ENCODE measurements at places on chromosomes 4 and X.

DNA sequence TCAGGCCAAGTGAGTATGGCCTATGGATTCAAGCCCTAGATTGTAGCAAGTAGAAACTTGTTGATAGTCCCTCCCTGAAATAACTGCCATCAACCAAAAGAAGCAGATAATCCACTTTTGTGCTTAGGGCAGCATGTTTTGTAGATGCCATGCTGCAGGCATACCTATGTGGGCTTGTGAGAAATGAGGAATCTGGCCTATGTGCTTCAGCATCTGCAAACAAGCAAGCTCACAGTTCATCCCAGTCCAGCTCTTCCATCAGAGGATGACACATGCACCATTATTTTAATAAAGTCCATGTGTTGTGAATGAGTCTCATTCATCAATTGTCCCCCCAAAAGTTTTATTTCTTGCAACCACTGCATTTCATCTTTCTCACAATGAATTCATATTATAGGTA is 421.9 kb upstream of the DIPK2B start:
- no peak for DNase-seq

DNA sequence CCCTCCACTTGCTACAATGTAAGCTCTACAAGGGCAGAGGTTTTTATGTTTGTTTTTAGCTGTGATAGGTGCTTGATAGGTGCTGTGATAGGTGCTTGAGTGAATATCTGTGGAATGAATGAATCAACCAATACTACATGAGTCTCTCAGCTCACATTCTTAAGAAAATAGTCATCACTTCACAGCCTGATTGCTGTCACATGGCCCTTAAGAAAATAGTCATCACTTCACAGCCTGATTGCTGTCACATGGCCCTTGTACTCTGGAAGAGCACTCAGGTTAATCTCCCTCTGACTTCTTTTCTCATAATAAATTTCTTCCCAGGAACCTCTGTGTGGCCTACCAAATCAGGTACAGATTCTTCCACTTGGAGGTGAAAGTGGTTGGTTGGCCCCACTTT is 335.2 kb downstream of the TENM3 start:
- no peak for DNase-seq

DNA sequence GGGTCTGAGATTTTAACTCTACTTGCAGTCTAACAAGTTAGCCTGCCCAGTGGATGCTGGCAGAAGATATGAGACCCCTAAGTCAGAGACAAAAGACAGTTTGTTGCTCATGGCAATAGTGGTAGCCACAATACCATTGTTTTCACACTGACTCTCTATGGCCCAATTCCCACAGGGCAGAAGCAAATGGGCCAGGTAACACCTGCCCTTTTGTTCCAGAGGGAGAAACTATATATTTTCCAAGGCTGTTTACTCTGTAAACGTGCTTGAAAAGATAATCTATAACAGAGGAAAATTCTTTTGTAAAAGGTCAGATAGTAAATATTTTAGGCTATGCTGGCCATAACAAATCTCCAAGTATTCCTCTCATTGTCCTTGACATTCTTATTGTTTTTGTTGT is 57.2 kb upstream of the NPNT start:
- no peak for DNase-seq

GRCh38 chrX:40099055-40099958 is 1.5 kb upstream of the BCOR start:
- peak; percentile 42 for DNase-seq

DNA sequence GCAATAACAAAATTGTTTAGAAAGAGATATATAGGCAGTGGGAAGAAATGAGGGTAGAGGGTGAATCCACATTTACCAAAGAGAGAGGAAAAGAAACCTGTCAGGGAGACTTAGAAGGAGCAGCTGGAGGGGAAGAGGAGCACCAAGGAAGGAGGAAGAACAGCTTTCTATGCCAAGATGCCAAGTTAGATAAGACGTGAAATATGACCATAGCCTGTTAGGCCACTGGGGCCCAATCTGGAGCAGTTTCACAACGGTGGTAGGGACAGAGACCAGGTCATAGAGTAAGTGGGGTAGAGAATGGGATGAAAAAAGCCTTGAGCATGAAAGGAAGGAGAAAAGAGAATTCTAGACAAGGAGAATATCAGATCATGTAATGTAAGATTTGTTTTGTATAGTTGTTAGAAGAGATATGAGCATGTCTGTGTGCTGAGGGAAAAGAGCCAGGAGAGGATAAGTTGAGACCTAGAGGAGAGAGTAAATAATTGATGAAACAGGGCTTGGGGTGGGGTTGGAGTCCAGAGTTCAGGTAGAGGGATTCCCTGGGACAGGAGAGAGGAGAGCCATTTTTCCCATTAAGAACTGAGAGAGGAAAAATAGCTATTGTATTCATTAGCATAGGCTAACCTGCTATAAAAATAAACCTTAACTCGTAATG is 4.4 kb upstream of the SOWAHB start:
- no peak for DNase-seq

DNA sequence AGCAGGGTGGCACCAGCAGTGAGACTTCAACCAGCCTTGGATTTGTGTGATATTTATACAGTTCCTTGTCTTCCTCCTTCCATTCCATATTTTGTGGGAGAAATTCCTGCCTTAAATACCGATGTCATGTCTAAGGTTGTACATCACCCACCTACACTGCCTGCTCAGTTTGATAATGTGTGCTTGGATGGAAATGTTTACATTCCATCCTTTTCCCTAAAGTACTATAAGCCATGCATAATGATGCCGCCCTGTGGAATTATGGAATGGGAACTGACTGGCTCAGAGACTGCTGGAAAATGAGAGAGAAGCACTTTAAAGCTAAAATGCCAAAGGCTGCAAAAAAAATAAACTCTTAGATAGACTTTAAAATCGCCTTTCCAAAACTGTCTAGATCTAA is 11.3 kb upstream of the GLUD2 start:
- DNase-seq = no peak

DNA sequence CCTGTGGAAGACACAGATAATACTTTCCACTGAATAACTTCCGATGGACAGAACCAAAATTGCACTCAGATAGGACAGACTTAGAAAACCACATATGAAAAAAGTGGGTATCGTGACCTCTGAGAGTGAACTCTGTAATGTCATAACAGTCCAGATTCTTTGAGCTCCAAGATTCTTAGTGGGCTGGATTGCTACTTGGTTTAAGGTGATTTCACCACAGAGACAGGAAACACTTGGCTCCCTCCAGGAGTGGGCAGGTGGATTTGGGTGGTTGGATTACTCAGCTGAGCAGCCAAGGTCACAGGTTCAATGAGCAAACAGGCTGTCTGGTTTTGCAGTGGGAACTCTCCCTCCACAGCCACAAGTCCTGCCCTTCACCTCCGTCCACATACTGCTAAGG is 126.0 kb downstream of the AFAP1 start:
- no peak for DNase-seq

- peak; percentile 18 for DNase-seq
Observed at GRCh38 chrX:78945186-78945912, at the start of gene P2RY10. TSS of gene P2RY10 (plus strand) at chrX:78945391. CDS start at chrX:78960521, 15,130 bp downstream.

GRCh38 chr4:140756319-140757231 is at the start of gene TBC1D9:
TSS of gene TBC1D9 (minus strand) at chr4:140756385. CDS start at chr4:140756045, 340 bp downstream.
- no peak for DNase-seq

DNA sequence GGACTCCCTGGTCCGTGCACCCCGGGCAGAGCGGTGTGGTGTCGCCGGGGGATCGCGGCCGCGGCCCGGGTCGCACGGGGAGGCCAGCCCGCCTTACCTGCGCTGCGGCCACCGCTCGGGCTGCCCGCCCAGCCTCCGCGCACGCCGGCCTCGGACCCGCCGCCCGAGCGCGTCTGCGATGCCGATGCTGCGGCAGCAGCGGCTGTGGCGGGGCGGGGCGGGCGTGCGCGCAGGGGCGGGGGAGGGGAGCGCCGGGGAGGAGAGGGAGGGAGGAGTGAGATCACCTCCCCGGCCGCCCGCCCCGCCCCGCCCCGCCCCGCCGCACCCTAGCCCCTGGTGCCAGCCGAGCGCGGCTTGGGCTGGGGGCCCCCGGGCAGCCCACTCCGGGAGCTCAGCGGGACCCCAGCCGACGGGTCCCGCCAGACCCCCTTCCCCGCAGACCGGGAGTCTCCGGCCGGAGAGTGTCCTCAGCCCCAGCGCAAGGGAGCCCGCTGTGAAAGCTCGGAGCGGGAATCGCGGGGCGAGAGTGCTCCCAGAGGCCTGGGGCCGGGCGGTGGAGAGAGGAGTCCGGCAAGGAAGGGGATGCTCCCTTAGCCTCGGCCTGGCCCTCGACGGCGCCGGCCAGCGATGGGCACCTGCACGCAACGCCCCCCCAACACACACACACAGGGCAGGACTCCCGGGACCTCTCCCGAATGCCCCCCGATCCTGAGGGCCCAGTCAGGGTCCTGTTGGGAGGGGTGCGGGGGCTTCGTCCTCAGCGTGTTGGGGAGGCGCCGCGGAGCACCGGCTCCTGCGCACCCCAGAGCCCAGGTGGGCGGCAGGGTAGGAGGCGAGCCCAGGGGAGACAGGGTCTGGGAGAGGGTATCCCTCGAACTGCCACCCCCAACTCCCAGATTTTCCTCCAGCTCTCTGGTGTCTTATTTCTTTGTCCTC is at the start of gene L1CAM:
Gene L1CAM, minus strand, starts transcription at position 206 of the 936 bp plus-strand sequence. CDS start 10,337 bp downstream, outside the sequence.
- no peak for DNase-seq

- DNase-seq = no peak
Observed at GRCh38 chr4:159238631-159239030, 135.8 kb downstream of the RAPGEF2 start.

DNA sequence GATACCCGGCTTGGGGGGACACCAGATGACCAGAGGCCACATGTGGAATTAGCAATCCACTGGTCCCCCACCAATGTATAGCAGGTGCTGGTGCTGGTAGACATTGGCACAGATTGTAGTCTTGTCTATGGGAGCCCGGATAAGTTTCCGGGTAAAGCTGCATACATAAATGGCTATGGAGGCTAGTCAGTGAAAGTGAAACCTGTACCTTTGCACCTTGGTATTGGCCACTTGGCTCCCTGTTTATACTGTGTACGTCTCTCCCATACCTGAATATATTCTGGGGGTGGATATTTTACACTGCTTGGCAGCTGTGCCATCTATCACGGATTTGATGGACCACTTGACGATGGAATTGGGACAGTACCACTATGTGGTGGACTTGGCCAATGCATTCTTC is 5.6 kb upstream of the TIGD2 start:
- DNase-seq = no peak

DNA sequence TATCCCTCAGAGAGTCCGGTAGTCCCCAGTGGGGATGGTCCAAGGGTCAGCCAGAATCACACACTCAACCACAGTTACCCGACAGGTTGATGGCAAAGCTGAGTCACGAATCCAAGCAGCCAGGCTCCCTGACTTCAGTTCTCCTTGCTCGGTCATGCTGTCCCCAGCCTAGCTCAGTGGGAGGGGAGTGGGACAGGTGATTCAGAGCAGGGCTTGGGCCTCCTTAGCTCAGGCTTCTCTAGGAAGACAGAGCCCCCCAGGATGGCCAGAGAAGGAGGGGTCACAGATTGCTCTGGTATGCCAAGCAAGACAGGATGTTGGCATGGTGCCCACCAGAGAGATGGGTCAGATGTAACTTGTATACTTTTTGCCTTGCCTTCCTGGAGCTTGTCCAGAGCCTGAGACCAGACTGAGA is 66.5 kb downstream of the EFNB1 start:
- no peak for DNase-seq

DNA sequence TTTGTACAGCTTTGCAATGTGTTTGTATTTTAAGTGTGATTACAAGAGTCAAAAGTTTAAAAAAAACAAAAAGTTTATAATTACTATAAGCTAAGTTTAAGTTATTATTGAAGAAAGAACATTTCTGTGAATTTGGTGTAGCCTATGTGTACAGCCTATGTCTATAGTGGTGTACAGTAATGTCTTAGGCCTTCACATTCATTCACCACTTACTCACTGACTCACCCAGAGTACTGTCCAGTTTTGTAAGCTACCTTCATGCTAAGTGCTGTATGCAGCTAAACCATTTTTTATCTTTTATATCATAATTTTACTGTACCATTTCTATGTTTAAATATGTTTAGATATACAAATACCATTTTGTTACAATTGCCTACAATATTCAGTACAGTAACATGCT is 182.3 kb downstream of the RPA4 start:
- no peak for DNase-seq

DNA sequence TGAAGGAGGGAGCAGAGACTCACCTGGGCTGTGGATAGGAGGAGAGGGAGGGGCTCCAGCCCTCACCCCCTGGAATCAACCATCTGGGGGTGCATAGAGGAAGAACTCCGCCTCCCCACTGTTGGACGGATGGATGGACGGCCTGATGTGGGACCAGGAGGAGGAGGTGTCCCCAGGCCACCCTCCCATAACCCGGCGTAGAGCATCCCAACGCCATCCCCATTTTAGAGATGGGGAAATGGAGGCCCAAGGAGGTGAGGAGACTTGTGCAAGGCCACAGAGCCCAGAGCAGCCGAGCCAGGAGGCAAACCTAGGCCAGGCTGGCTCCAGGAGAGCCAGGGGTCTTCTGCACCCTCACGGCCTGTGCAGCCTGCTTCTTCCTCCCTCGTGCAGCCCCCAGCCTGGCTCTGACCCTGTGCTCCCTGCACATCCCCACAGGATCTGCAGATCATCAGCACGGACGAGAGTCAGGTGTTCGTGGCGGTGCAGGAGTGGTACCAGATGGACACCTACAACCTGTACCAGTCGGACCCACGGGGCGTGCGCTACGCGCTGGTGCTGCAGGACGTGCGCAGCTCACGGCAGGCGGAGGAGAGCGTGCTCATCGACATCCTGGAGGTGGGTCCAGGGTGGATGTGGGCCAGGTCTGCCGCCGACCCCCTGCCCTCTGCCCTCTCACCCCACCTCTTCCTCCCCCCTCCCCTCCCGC is 241.0 kb upstream of the PSAPL1 start:
- no peak for DNase-seq

DNA sequence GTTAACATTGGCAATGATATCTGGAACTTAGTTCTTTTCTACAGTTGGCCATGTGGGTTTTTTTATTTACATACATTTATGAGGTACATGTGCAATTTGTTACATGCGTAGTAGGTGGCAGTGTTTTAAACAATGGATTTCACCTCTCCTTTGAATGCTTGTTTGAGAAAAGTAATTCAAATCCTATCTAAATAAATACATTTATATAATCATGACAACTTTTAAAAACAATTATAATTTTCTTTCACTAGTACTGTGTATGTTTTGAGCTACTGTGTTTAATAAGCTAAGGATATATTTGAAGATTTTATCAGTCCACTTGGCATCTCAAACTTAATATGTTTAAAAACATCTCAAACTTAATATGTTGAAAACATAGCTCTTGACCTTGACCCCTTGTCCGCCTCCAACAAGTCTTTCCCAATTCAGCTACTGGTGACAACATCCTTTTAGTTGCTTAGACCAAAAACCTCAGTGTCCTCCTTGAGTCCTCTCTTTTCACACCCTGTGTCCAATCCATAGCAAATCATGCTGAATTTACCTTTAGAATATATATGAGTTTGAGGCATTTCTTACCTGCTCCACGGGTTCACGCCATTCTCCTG is 14.5 kb downstream of the GUCY1B1 start:
- no peak for DNase-seq

DNA sequence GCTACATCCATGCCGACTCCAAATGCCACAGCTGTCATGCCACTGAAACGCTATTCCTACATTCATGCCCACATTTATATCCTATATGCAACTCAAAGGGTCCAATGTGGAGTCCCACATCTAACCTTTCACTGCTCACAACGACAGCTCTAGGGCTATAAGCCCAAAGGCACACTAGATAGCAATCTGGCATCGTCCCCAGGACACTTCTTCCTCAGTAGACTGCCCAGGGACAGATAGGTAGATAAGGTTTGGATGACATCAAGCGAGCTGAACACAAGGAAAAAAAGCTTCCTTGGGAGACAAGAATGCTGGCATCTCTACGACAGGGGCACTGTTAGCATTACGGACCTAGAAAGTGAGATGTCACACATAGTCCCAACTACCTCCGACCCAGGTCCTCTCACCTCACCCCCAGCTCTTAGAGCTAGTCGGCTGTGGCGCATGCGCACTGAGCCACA is 685 bp downstream of the RAB9B start:
- DNase-seq = peak; percentile 37

- no peak for DNase-seq
Observed at GRCh38 chr4:122000849-122001248, 49.0 kb upstream of the TRPC3 start.
